ENCODE measurements at places on chromosomes 16 and 17. TPM values are rescaled to one million over a fixed set of nuclear protein-coding genes. Genes with fewer than 3 reads are reported as not detected.

Gene TMEM231
- 46.1 TPM for total RNA-seq

Gene HOXB7
- total RNA-seq = 12.8 TPM

Gene MFAP4
- not detected for total RNA-seq

Gene GRAP
- 1.3 TPM for total RNA-seq

Gene KCNAB3
- total RNA-seq = not detected

Gene SMTNL2
- not detected for total RNA-seq

Gene TBC1D3E
- total RNA-seq = not detected

Gene CA7
- total RNA-seq = not detected

Gene ZNF286A
- 24.3 TPM for total RNA-seq

Gene ZFHX3
- 1.5 TPM for total RNA-seq

Gene SLC9A5
- total RNA-seq = 4.8 TPM

Gene ZSCAN10
- total RNA-seq = 11.2 TPM

Gene RAP1GAP2
- total RNA-seq = 1.9 TPM

Gene SRCIN1
- total RNA-seq = 12.4 TPM

Gene CMTM2
- not detected for total RNA-seq

Gene CBFB
- 40.9 TPM for total RNA-seq

Gene SYT17
- 0.12 TPM for total RNA-seq

Data from G401 (cell line).